KBM-7 (cell line): ENCODE measurements at places on chromosomes 7 and 10.

DNA sequence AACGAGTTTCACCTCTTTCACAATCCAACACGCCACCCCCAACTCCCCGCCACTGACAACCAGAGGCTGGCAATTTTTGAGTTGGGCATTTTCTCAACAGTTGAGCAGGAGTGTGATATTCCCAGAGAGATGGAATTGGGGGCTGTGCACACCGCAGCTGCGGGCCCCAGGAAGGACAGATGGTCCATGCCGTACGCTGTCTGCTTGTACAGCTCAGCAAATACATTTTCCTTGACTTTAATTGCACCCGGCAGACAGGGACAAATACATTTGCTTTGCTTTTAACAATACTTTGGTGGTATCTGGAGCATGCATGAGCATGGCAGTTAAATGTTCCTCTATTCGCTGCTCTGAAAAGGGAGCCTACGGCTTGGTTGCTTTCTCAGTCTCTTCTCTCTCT, 354.2 kb upstream of the DPP6 start:
- no peak for DNase-seq

GRCh38 chr10:63819753-63820329, 298.6 kb downstream of the REEP3 start:
- DNase-seq = peak; percentile 37

GRCh38 chr10:122323189-122323588, 51.3 kb upstream of the PLEKHA1 start:
- no peak for DNase-seq

DNA sequence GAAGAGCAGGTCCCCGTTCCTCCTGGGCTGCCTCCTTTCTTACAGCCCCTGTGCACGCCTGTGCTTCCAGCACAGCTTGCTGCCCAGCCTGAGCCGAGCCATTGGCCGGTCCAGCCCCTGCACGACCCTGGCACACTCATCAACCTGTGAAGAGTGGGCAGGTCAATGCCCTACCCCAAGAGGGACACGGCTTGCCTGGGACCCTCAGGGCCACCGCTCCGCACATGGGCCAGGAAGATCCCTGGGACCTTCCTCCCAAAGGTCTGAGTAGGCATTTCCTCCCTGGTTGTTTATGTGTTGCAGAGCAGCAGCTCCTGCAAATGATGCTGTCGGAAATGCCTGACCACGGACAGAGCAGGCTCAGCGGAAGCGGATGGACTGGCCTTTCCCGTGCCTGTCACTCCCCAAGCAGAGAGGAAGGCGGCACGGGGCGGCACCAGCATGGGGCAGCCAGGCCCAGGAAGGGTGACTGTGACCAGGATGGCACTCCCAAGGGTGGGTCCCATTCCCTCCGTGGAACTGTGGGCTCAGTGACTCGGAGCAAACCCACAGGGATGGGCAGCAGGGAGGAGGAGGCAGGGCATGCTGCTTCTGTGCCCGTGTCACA, 252.5 kb downstream of the TNS3 start:
- DNase-seq = no peak

DNA sequence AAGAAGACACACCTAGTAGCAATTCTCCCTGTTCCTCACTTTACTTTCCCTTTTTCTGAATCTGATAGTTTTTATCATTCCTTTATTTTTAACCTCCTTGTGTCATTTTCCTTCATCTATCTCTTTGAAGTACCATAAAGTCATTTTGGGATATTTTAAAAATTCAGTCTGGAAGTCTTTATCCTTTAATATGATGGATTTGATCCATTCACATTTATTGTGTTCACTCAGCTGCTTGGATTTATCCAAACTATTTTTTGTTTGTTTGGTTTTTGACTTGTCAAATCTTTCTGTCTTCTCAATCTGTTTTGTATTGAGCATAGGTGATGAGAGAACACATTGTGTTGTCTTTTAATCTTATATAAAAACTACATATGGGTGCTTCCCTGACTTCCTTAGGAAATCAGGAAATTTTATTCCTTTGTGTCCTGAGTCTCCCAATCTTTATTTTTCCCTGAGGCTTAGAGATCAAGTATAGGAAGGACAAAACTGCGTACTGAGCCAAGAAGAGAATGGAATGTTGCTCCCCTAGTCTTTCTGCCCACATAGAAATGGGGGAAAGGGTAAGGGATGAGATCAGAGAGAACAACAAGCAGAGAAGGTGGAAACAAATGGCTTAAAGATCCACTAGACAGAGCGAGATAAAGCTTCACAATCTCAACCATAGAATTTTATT, 132.7 kb upstream of the HABP2 start:
- no peak for DNase-seq

DNA sequence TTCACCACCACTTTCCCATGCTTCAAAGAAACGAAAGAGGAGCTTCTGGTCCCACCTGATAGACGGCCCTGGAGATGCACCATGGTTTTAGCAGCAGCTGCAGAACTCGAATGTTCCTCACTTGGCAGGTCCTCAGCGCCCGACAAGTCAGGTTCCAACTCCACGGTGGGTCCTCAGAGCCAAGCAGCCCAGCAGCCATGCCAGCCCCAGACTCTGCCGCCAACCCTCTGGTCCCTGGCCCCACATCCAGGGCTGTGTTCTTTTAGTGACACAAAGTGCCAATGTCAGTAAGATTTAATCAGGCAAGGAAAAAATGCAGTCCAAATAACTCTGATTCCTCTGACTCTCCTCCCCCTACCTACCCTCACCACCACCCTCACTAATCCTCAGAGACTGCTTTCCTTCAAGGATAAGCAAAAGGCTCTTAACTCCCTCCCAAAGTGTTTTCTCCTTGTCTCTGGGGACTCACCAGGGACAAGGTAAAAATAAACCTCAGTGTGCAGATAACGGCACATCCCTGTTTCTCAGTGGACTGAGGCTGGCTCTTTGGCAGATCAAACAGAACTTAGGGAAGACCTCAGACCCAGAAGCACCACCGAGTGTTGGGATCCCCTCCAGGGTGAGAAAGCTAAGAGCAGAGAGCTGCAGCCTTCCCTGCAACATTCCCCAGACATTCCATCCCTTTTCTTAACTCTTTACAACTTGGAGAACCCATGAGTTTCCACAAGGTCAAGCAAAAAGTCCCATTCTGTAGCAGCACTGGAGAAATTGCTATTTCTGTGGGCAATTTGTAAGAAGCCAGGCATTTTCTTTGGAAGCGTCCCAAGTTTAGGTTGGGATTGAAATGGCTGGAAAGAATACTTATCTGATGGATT, 358.9 kb downstream of the FRMD4A start:
- DNase-seq = no peak

DNA sequence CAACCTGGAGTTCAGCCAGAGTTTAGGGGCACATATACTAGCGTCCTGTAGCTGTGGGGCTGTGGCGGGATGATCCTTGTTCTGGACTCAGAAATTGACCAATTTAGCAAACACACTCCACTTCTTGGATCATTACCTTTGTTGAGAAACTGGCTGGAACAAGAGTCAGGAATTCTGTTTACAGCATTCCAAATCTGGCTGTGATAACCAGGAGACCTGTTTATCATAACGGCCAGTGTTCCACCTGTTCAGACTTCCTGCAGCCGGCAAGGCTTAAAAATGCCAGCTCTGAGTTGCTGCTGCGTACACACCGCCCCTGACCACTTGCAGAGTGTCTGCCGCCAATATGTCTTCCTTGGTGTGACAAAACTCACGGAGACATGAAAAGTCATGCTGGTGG, 64.8 kb downstream of the ARMC3 start:
- no peak for DNase-seq

DNA sequence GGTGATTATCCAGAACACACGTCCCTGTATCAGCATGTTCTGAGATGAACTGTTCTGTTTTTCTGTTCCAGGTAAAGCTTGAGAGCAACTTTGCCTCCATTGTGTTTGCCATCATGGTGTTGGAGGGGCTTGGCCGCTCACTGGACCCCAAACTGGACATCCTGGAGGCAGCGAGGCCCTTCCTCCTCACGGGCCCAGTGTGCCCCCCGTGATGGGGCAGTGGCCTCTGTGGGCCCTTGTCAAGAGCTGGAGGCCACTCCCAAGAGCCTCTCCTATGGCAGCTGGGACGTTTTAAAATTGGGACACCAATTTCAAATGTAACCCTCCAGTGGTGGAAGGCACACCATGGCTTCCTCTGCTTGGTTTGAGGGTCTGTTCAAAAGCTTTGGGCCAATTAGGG, 1.9 kb upstream of the NDUFB2 start:
- no peak for DNase-seq

DNA sequence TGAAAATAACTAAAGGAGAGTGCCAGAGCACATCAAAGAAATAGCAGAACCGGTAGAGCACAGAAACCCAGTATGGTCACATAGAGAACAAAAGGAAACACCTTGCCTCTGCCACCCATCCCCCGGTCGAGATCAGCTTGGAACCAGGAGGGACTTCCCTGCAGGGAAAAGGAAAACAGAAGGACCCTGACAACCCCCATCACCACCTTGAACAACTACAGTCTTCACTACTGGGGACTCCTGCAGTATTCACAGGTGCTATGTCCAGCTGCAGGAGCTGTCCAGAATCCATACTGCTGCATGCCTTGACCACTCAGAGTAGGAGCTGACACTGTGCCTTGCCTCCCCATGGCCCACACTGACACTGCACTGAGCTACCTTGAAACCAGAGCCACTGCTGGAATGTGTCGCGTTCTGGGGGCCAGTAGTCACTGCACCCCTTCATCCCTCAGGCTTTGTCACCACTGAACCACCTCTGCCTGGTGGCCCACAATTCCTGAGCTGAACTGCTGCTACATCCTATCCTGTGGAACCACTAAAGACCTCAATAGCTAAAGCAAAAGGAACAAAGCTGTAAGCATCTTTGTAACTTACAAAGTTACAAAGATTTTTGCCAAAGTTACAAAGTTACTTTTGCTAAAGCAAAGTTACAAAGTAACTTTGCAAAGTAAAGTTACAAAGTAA, 66.8 kb downstream of the TRIL start:
- DNase-seq = no peak

DNA sequence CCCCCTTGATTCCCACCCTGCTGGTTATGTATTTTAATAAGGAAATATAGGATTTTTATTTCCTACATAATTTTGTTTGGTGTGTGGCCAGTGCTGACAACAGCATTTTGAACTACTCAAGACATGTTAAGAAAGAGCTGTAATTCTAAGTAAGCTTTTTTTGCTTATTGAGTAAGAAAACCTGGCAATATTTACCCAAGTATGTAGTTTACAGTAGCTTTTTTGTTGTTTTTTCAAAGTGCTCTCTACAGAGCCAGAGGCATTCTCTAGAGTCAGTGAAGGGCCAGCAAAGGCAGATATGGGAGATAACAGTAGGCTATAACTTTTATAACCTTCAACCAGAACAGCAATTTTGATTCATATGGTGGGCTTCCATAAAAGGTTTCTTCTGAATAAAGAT, 63.2 kb upstream of the TMEM168 start:
- DNase-seq = no peak

DNA sequence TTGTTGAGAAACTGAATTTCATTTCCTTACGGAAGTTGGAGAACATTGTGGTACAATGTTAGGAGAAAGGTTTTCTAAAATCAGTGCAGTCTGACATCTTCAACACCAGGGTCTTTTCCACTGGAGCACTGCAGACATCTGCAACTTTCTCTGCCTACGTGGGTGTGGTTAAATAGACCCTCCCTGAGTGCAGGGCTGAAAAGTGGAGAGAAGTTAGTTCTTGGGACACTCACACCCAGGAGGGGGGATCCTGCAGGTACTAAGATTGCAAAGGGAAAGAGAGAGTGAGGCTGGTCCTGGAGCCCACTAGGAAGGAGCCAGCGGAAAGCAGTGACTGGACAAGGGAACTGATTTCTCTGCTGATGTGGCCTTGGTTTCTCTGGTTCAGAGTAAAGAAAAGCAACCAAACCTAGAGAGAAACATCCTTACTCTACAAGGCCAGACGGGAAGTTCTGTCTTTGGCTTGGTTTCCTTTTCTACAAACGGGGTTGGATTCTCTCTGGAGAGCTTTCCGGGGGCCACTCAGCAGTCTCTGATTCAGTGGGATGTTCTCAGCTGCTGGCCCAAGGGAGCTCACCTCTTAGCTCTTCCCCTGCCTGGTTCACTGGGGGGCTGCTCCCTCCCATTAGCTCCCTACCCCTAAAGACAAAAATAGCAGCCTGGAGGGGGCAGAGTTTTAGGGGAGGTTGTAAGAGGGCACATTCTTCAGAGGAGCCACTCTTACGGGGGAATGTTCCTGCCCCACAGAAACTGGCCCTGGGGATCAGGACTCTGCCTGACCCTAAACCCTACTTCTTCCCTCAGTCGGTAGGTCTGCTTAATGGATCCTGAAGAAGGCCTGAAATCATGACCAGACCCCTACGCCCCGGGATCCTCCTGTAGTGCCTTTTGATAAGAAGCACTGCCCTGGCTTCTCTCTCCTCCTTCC, 2.7 kb downstream of the UPP1 start:
- no peak for DNase-seq

DNA sequence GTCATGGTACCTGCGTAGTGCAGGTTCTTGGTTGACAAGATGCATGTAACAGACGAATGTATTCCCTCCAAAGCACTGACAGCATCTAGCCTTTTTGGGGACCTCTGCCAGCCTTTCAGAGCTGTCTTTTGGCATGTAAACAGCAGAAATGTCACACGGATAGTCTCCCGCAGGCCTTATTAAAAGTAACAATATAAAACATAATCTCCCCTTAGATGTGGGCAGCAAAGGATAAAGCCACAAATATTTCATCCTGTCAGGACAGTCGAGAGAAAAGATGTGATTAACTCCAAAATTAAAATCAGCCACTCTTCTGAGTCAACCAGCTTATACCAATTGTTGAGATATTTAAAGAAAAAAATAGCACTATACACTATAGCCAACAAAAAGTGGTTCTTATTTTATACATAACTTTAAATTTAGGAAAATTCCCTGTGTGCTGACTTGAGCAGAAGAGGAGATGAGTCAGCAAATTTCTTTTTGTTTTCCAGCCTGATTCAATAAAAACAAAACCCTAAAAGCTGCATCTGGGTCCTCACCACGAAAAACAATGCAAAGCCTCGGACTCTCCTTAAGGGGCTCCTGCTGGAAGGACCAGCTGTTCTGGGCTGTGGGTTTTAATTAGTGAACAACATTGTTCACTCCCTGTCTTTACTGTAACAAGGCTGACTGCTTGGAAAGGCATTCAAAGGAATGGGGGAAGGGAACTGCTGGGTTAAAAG, 240.2 kb downstream of the ADAM12 start:
- no peak for DNase-seq

DNA sequence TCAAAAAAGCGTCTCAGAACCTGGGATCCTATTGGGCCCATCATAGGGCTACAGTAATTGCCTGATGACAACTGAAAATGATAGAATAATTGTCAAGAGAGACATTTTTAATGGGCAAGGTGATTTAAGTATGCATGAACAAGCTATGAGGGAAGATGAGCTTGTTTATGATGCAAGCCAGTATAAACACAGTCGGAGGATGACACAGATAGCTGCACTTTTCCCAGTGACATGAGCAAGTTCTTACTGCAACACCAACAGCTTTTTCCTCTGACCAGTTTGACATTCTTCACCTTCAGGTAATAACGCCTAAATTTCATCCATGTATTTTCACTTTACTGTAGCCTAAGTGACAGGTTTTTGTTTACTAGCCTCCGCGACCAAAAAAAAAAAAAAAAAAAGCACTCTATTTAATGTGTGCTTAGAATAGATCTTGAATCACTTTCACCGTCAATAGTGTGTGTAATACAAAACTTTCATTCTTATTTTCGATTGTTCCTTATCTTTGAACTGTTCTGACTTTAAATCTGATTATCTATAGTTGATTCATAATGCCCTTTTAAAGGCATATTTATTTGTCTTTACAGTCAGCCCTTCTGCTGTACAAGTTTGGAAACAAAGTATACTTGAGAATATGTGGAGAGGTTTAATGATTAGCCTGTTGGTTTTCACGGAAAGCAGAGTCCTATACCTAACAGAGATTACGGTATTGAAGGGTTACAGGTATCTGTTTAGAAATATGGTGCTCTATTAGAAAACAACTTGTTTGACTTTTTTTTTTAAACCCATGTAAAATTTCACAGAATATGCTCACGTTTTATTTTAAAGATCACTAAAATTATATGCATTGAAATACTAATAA, 1.7 kb downstream of the FOXP2 start:
- DNase-seq = no peak
